ENCODE measurements at places on chromosomes 1 and 21.

DNA sequence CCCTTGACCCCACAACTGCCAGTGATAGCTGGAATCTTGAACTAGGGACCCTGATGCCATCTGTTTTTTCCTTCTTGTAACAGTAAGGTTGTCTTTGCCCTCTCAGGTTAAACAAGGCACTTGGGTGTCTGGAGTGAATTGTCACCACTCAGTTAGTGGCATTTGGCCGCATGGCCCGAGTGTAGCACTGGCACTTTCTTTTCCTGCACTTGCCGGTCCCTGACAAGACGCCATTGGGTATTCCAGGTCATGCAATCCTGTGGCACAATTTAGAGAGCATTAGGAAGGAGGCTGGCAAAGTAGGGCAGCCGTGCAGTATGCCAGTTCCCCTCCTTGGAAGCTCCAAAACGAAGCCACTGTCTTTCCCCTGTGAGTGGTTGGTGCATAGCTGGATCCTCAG is 70.8 kb downstream of the MRPS6 start:
- DNase-seq: no peak

GRCh38 chr1:19032701-19033514 is 76.4 kb upstream of the IFFO2 start:
- DNase-seq: no peak

GRCh38 chr1:182317611-182318161 is 73.9 kb downstream of the GLUL start:
- no peak for DNase-seq

DNA sequence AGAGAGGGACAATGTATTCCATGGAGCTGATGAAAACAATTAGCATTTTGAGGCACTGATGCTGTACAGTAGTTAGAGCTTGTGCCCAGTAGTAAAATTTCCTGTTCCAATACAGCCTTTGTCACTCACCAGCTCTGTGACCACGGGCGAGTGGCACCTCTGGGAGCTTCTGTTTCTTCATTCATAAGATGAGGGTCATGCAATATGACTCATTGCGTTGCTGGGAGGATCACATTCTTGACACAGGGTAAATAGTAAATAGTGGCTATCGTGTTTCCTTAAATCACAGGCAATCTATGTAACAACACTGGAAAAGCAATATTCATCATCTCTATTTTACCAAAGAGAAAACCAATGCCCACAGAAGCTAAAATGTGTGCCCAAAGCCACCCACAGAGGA is 4.5 kb upstream of the LRRC52 start:
- DNase-seq: no peak

- no peak for DNase-seq
Observed at GRCh38 chr1:160685266-160685665, 26.4 kb downstream of the CD48 start.
